Activated T-cell treated with anti-CD3 and anti-CD28 coated beads for 4 hours (primary cell): ENCODE measurements at places on chromosomes 16 and 17.

GRCh38 chr17:27353033-27353460 is 59.1 kb downstream of the WSB1 start:
- no peak for DNase-seq

DNA sequence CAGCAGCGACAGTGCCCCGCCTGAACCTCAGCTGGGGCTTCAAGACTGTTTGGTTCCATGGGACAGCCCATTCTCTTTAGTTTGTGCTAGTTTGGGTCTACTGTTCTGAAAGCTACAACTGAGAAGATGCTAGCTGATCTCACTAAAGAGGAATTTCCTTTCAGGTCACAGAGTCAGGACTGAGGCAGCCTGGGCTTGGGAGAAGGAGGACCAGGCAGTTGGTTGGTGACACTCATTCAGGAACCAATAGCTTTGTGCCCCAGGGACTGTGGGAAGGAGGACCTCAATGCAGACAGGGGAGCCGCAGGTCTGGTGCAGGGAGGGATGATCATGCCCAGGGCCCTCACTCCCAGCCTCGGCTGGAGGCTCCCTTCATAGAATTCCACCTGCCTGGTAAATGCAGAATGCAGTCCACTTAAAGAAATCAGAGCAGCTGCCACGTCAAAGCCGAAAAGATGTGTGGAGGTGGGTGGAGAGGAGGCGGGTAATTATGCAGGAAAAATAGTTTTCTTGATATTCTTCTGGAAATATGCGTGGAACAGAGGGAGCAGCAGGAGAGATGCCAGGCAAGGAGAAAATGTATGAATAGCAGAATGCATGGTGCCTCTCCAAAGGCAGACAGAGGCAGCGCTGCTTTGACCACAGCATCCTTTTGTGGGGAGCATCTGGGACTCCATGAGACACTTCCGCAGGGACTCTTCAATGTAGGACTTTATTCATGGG is 32.6 kb upstream of the ZFP90 start:
- no peak for DNase-seq

DNA sequence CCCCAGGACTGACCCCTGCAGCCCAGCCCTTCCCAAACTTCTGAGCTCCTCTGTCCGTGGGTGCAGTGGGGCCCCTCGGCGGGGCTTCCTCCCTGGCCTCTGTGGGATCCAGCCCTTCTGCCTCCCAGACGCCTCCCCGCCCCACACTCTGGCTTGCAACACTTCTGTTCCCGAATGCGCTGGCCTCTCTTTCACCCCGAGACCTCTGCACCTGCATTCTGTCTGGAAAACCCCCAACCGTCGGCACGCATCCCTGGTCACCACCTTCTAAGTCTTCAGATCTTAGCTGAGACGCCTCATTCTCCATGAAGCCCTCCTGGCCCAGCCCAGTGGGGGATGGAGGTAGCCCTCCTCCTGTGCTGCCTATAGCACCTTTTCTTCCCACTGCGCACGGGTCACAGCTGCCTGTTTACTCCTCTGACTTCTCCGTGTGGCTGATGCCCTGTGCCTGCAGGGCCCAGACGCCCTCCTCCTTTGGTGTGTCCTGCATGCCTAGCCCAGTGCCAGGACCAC is 26.4 kb downstream of the TMEM235 start:
- DNase-seq, result no peak

DNA sequence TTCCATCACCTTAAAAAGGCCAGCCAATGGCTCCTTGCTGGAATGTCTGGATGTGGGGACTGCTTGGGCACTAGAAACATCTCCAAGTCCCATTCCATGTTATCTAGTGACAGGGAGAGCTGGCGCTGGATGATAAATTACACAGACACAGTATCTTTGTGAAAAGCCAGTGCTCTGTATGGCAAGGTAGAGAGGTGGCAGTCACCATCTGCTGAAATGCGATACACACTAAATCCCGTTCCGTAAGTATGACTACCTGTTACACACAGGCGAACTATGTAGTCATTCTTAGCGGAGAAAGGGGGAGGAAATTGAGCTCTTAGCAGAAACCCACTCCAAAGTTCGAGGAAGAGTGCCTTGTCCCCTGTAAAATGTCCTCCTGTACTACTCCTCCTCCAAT is 81.0 kb upstream of the MYOCD start:
- DNase-seq, result no peak

DNA sequence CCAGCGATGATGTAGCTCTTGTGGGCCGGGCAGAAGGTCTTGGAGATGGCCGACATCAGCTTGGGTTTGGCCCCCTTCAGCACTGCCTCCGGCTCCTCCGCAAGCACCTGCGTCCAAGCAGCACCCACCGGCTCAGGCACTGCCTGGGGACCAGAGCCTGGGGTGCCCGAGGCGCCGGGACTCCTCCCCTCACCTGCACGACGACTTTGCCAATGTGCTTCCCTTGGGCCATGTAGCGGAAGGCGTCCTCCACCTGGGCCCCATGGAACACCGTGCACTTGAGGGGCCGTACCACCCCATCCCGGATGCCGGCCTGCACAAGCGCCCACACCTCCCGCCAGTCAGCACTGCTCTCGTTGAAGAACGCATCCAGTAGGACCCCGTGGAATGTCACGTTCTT is 15.0 kb downstream of the FASN start:
- DNase-seq, result no peak

DNA sequence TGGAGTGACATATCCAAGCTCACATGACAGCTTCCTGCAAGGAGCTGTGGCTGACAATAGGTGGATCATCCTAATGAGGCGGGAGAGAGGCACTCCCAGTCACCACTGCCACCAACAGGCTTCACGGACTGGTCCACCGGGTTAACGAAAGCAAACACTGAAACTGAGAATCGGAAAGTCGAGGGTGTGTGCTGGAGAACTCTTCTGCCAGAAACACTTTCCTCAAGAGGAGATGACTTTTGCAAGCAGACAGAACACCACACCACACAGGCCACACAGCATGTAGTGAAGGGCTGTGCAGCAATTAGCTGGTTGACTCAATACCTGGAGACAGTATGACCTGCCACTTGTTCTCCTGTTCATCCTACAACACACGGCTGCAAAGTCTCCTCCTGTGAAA is 53.0 kb upstream of the DNAJA2 start:
- DNase-seq, result no peak

DNA sequence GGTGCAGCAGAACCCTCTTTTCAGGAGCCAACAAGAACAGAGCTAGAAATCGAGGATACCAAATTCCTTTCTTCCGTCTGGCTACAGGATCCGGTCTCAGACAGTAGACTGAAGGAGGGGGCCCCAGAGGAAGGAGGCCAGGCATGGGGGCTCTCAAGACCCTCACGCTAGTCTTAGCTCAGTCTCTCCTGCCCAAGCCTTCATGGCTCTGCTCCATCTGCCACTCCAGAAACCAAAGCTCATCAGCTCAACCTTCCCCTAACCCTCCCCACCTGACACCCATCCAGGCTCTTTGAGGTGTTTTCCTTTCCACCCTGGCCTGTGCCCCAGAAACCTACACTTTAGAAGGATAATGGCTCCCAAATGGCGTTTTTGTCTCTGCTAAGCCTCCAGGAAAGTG is 6.2 kb upstream of the TMEM92 start:
- no peak for DNase-seq

GRCh38 chr16:74950511-74950910 is 34.4 kb downstream of the WDR59 start:
- DNase-seq, result no peak

DNA sequence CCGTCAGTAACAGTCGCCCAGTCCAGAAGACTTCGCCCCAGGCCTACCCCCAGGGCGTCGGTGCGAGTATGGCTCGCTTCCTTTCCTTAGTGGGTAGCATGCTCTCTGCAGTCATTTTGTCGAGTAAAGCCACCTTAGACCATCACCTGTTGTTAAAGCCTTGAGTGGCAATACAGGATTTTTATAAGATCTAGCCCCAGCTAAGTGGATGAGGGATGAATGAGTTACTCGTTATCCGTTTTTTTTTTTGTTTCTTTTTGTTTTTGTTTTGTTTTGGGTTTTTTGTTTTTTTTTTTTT is 322 bp upstream of the KLHL11 start:
- DNase-seq, result no peak

DNA sequence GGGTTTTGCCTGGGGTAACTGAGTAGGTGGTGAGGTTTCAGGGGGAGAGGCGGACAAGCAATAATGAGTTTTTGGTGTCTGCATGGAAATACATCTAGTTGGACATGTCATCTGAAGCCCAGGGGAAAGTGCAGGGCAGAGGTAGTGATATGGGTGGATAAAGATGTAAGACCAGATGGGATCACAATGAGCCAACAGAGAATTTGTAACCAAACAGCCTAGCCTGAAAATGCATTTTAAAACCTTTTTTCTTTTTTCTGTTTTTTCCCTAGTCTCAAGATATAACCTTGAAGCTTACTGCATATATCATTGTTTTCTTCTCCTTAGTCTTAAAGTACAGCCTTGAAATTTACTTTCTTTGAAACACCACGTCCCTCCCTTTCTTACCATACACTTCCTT is 3.7 kb upstream of the ZNF19 start:
- no peak for DNase-seq

GRCh38 chr16:79165079-79165478 is 435.5 kb downstream of the MAF start:
- no peak for DNase-seq

DNA sequence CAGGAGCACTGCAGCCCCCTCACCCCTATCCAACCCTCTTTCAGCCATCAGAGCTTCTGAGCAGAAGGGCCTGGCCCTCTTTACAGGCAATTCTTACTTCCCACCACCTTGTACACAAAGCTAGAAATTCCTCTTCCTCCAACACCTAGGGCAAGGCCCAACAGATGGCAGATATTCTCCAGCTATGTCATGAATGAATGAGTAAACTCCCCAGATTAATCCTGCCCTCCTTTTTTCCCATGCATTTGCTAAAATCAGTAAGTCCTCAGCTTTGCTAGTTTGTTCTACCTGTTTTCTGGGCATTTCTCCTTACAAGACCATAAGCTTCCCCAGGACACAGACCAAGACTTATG is 20.4 kb upstream of the MRPS23 start:
- DNase-seq, result no peak

DNA sequence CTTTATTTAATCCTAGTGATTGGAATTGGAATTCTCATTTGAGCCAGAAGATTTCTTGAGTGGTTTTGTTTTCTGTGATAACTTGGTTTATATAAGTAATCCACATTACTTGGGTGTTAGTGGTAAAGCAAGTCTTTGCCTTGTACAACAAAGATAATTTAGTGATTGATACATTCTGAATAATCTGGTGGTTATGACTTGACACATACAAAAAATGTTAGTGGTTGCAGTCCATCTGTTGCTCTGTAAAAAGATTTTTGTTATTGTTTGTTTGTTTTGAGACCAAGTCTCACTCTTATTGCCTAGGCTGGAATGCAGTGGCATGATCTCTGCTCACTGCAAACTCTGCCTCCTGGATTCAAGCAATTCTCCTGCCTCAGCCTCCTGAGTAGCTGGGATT is 13.2 kb downstream of the OMG start:
- DNase-seq, result no peak

DNA sequence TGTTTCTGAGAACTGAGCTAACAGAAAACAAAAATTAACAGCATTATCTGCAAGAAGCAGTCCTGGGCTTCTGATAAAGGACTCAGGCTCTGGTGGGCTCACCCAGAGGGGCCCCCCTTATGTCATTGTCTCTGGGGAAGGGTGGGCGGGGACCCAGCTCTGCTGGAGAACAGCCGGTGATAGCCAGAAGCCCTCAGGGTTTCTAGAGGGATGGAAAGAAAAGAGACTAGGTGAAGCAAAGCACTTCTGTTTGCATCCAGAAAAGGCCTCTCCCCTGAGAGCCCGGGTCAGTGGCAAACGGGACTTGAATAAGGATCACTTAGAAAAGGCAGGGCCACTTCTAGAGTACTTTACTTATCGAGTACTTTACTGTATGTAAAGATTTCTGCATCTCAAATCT is 7.0 kb upstream of the CDC42EP4 start:
- no peak for DNase-seq

DNA sequence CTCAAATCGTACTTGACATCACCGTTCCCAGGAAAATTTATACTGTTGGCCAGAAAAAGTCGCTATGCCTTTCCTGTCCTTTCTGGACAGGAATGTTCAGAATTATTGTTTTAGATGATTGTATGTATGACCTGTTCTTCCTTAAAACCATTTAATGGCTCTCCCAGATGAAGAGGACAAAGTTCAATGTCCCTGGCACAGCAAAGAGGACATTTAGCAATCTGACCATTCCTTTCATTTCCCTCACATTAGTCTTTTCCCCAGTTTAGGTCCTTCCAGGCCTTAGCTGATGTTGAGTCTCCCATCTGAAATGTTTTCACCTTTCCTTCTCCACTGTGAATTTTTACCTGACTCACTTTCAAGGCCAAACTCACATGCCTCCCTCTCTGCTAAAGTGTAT is 938.9 kb downstream of the CDH11 start:
- no peak for DNase-seq

DNA sequence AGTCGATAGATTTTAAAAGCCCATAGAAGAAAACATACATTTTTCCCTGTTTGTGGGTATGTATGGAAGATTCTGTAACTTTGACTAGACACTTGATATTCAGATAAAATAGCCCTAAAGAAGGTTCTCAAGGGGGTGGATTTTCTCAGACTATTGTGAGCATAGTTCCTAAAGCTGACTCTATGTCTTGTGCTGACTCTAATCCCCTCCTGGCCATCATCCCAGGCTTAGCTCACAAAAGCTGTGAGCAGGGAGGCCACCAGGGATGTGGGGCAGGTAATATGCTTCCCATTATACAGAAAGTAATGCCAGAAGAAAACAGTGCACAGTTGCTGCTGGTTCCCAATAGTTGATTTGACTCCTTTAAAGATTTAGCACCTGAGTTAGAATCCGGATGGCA is 32.0 kb downstream of the CDH13 start:
- DNase-seq, result no peak

GRCh38 chr16:49023050-49023449 is 258.6 kb downstream of the CBLN1 start:
- DNase-seq, result no peak

DNA sequence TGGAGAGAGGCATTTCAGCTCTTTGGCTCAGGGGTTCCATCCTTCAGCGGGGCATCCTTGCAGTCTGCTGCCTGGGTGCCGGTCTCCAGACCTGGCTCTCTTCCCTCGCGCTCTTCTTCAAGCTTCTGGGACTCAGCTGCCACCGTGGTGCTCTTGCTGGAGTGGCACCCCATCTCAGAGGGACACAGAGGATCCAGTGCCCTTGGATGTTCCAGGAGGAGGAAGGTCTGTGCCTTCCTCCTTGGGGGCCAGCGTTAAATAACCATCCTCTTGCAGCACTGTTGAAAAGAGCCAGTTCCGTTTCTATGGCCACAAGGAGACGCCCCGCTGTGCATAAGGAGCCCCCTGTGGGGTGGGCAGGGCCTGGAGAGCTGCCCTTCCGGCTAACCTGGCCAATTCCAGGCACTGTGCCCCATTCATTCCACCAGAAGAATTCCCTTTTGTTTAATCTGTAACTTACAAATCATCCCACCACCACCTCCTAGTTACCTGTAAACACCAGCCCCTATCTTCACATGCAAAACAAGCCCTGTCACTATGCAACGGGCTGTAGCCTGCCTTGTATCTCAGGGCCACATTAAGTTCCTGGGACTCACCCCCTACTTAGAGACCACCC is 8.6 kb downstream of the CHD9NB start:
- no peak for DNase-seq
